ENCODE measurements at places on chromosomes 5 and 9.

DNA sequence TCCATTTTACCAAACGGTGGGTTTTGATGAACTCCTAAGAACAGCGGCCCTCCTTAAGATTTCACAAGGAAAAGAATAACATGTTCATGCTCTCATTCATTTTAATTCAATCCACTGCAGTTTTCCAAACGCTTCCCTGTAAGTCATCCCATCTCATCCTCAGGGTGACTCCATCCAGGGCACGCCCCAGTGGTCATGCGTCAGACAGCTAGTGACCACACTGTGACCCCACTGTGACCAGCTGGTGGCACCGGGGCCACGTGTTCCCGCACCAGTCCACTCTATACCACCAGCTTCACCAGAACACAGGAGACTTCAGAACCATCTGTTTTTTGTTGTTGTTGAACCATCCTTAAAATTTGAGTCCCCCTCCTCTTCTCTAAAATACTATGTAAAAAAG, 14.3 kb downstream of the ATPSCKMT start:
- no peak for DNase-seq

DNA sequence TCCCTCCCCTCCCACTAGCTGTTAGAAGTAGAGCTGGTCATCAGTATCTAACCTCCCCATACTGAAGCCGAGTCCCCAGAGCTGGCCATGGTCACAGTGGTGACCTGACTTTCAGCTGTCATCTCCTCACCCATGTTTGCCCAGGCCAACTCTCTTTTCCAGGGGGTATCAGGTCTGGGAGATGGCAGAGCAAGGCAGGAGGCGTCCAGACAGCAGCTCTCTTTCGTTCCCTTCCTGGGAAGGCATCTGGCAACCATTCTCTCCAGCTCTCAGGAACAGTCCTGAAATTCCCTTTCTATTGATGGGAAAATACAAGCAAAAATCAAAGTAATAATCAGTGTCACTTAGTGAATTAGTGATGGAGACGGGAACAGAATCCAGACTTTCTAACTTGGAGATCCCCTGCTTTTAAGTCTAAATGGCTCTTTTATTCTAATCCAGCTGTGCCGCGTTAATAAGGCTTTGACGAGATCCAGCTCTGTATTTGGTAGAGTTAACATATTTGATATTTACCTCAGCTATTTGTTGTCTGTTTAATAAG, 21.3 kb upstream of the AOPEP start:
- DNase-seq, result no peak

DNA sequence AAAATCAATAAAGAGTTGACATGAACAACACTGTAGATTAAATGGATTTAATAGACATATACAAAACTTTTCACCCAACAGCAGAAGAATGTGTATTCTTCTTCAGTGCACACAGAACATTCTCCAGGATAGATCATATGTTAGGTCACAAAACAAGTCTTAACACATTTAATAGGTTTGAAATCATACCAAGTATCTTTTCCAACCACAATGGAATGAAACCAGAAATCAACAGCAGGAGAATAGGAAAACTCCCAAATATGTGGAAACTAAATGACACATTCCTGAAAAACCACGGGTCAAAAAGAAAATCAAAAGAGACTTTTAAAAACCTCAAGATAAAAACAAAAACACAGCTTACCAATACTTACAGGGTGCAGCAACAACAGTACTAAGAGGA, 790.1 kb upstream of the ZNF608 start:
- no peak for DNase-seq

GRCh38 chr9:131674425-131675421, 65.2 kb downstream of the RAPGEF1 start:
- DNase-seq, result no peak

GRCh38 chr9:132644251-132644650, 25.5 kb downstream of the DDX31 start:
- DNase-seq, result no peak

- DNase-seq, result no peak
These were observed 11.7 kb upstream of the OR1J2 start for GRCh38 chr9:122498883-122499288.

DNA sequence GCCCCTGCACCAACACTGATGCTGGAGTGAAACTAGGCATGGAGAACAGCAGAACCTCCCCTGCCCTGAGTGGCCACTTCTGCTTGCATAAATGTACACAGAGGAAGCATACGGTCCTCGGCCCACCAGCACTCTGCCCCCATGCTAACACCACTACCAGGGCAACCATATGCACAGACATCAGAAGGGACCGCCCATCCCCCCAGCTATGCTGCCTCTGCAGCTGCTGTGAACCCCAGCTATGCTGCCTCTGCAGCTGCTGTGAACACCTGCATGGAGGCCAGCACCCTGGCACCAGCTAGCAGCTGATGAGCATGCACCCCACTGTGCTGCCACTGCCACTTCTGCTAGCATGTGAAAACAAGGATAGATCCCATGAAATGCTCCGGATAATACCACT, 250.3 kb downstream of the TUSC1 start:
- no peak for DNase-seq

GRCh38 chr5:3317051-3317795, 278.4 kb upstream of the IRX1 start:
- no peak for DNase-seq

DNA sequence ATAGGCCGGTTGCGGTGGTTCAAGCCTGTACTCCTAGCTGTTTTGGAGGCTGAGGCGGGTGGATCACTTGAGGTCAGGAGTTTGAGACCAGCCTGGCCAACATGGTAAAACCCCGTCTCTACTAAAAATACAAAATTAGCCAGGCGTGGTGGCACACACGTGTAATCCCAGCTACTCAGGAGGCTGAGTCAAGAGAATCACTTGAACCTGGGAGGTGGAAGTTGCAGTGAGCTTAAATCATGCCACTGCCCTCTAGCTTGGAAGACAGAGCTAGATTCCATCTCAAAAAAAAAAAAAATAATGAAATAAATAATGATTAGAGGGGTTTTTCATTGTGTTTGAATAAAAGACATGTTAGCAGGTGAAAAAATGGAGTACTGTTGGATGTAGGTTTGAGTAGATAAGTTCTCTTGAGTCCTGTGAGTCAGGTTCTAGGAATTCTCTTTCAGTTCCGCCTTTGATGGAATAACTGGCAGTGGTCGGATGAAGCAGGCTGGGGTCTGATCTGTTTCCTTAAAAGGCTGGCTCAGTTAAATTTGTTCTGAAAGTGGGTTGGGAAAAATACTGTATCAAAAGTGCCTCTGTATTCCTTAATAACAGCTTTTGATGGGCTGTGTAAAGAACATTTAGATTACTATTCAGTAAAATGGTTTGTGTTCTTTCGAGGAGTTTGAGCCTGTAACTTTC, 73.2 kb downstream of the AOPEP start:
- DNase-seq, result no peak

DNA sequence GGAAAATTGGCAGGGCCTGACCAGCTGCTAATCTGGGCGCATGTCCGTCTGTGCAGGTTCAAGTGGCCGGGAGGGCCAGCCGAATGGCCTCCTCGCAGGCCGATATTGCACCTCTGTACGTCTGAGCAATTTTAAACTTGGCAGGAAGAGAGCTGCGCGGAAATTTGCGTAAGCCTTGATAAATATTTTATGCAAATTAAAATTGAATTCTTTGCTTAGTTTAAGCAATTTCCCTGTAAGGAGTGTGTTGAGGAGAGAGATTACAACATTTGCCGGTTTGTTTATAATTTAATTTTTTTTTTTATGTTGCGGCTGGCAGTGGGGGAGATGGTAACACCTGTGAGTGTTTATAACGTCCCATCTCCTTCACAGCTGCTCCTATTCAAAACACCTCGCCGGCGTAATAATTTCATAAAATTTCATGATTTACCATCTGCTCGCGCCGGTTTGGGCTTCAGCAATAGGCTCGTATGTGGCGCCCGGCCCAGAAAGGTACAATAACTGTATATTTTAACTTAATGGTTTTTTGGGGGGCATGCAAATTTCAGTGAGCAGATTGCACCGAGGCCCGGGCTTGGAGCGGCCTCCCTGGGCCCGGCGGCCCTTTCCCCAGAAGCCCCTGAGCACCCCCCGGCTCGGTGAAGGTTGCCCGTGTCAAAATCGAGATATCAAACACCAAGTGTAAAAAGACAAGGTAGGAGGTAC, 269.4 kb upstream of the MVB12B start:
- no peak for DNase-seq

DNA sequence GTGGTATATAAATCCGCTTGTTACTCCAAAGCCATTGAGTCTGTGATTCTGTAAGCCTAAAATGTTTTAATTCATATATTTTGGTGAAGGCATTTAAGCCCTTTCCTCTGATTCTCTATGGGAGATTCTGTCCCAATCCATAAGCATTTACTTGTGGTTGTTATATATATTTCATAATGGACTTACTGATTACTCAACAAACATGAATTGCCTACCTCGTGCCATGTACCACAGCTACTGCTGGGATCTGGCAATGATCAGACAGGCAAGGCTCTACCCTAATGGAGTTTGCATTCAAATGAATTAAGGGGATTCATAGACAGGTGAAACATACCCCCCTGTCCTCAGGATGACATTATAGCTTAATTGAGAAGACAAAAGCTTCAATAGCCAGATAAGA, 54.5 kb downstream of the C9orf152 start:
- DNase-seq, result no peak

DNA sequence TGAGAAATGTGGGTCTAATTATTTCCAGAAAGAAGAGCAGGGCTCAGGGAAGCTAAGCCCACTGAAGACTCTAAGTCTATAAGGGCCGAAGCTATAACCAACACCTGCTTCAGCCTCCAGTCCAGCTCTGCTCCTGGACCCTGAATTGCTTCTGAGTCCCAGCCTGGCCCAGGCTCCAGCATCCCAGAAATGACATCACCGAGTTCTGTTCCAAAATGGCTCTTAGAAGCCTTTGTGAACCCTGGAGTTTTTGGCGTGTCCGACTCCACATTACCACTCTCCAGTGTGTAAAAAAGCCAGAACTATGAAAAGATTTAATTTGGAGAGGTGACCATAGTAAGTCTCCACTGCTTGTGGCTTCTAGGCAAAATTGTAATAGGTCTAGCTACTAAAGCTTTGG, 289.9 kb downstream of the SLIT3 start:
- DNase-seq, result no peak

DNA sequence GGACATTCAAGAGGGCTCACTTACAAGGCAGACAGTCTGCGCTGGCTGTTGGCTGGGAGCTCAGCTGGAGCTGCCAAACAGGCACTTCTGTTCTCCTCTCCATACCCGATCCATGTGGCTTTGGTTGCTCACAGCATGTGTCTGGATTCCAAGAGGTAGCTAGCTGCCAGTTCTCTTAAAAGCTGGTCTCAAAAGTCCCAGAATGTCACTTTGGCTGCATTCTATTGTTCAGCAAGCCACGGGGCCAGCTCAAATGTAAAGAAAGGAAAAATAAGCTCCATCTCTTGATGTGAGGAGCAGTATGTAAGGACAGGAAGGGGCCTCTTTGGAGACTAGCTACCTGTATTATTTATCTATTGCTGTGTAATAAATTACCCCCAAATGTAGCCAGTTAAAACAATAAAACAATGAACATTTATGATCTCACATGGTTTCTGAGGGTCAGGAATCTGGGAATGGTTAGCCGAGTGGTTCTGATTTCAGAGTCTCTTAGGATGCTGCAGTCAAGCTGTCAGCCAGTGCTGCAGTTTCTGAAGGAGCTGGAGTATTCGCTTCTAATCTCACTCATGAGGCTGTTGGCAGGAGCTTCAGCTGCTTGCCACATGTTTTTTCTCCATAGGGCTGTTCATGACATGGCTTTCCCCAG, 112.7 kb upstream of the CLINT1 start:
- DNase-seq, result no peak

- DNase-seq, result no peak
These were observed 158.3 kb upstream of the TSLP start for GRCh38 chr5:110913221-110913620.

- DNase-seq, result no peak
These were observed 180.9 kb upstream of the SLC24A2 start for GRCh38 chr9:19969721-19970120.

DNA sequence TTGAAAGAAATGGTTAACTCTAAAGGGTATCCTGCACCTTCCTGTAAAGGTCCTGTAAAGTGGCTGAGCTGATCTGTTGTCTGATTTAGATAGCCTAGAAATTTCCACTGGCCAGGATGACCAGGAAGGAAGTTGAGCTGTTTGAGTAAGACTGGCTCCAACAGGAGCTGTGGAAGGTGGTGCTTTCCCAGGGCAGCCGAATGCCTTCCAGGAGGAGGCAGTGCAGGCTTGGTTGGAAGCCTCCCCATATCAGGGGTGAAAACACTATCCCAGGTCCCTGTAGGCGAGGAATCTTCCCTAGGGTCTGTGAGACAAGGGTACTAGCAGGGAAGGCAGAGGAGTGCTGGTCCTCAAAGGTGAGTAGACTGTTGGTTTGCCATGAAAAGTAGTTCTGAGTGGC, 98.4 kb downstream of the LIX1 start:
- DNase-seq, result no peak

DNA sequence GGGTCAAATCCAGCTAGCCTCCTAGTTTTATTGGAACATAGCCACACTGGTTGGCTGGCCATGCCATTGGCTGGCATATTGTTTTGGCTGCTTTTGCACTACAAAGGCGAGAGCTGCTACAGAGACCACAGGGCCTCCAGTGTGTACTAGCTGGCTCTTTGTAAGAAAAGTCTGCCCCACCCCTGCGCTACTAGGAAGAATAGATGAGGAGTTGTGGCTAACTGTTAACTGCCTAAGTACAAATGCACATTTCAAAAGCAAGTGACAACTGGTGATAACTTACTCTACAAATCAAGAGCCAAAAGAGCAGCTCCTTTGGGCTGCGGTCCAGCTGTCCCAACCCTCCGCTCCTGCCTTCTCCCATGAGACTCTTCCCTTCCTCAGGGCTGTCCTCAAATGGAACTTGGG, 63.9 kb downstream of the SERINC5 start:
- DNase-seq, result no peak

- DNase-seq, result no peak
These were observed 3.1 kb downstream of the TOR1B start for GRCh38 chr9:129806061-129806460.

DNA sequence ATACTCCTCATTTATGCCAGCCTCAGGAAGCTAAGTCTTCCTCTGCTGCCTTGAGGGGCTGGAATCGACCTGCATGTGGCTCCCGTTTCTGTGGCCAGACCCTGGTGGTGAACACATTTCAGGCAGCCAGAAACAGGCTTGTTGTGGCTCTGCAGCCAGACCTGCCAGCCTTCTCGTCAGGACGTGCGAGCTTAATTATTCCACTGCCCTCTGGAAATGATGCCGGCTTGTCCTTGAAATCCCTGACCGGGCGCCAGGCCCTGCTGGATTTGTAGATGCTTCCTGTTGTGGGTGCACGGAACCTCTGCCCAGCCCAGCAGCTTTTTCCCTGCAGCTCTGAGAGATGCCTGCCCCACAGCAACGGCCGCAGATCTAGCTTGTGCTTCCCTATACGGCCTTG, 41.6 kb downstream of the PDZD2 start:
- no peak for DNase-seq

DNA sequence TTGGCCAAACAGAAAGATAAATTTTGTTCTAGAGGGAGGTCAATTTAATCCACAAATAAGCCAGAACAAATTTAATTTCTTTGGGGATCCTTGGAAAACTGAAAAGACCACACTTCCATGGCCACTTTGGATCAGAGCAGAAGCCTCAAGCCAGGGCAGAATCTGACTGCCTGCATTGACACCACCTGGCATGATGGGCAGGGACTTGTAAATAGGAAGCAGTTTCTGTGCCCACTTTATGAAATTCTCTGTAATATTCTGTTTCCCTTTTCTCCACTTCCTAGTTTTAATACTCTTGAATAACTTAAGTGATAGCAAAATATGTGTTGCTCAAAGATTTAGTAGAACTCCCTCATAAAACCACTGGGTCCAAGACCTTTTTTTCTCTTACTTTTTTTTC, 6.7 kb upstream of the TMEM252 start:
- DNase-seq, result no peak
